ENCODE measurements at places on chromosomes 2 and 18.

- no peaks in the 10 kb centered on the region for H3K4me1 ChIP-seq
- no peaks in the 10 kb centered on the region for H3K36me3 ChIP-seq
- no peaks in the 10 kb centered on the region for H3K27me3 ChIP-seq
- DNase-seq: no peak
- no peak overlapping the region for H3K4me3 ChIP-seq
Observed at GRCh38 chr2:136871424-136871823, 106.1 kb downstream of the THSD7B start.

DNA sequence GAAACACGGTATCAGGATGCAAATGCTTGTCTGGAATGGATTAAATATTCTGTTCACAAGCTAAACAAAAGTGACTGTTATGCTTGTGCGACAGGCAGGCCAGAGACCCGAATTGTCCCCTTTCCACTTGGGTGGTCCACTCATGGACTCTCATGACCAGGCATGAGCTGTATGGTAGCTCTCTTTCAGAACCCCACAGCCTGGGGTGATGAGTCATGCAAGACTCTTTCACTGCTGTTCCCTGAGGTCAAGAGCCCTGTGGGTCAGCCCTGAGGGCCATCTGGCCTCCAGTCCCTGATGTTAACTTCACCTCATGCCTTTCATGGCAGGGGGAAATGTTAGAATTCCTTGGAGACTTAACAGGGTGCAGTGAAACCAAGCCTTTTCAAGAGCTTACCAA lies 13.7 kb upstream of the SAP130 start:
- H3K4me3 ChIP-seq: no peak overlapping the region
- no peaks in the 10 kb centered on the region for H3K4me1 ChIP-seq
- H3K27ac ChIP-seq: no peak overlapping the region
- DNase-seq: no peak
- no peaks in the 10 kb centered on the region for H3K36me3 ChIP-seq
- H3K27me3 ChIP-seq: no peaks in the 10 kb centered on the region

GRCh38 chr18:73381699-73382036 lies 513.9 kb upstream of the NETO1 start:
- no peaks in the 10 kb centered on the region for H3K36me3 ChIP-seq
- H3K4me1 ChIP-seq: no peaks in the 10 kb centered on the region
- no peaks in the 10 kb centered on the region for H3K27me3 ChIP-seq
- no peak overlapping the region for H3K27ac ChIP-seq
- DNase-seq: no peak

GRCh38 chr2:34037157-34037556 lies 438.1 kb upstream of the FAM98A start:
- H3K4me3 ChIP-seq: no peak overlapping the region
- no peak for DNase-seq
- H3K36me3 ChIP-seq: no peaks in the 10 kb centered on the region
- no peaks in the 10 kb centered on the region for H3K4me1 ChIP-seq
- no peaks in the 10 kb centered on the region for H3K27me3 ChIP-seq
- H3K27ac ChIP-seq: no peak overlapping the region

- no peak for DNase-seq
- no peak overlapping the region for H3K27ac ChIP-seq
- no peaks in the 10 kb centered on the region for H3K27me3 ChIP-seq
- no peak overlapping the region for H3K4me3 ChIP-seq
- no peaks in the 10 kb centered on the region for H3K4me1 ChIP-seq
- H3K36me3 ChIP-seq: no peaks in the 10 kb centered on the region
Observed at GRCh38 chr2:198471291-198471690, 666.9 kb downstream of the PLCL1 start.
